ENCODE measurements at places on chromosomes 3 and 15.
A peak's percentile ranks its signal among the peaks of the same experiment; 100 is the strongest.

GRCh38 chr3:9769012-9769411, 735 bp downstream of the CAMK1 start:
- DNase-seq = no peak

DNA sequence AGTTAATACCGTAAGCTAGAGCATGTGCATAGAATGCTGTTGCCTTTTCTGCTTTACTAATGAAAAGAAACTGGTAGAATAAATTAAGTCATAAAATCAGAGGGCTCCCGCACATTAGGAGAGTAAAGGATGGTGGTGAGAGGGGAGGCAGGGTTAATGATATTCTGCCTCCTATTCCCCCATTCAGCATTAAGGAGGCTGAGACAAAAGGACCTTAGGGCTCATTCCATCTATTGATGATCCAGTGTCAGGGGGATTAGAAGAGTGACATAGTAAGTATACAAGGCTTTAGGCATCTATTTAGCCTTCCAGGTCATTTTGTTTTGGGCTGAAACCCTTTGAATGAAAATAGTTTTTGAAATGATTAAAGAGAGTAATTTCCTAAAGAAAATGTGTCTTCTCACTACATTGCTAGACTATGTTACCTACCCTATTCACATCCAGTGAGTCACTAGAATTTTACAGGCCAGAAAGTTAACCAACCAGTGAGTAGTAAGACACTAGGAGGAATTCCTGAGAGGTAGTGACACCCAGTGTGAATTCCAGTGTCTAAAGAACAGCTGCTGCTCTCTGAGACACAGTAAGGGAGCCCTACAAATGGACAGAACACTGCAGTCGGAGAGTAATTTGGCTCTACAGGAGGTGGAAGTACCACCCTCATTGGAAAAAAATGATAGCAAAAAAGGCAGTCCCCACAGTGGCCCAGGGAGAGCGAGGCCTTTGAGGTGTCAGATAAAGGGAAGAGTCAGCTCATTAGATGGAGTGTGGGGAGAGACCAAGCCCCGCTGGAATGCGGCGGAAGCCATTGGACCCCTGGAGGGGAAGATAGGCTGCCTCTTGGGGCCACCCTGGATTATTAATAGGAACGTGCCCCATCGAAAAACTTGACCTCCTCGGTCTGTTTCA, 67.6 kb downstream of the TUSC7 start:
- DNase-seq = no peak

DNA sequence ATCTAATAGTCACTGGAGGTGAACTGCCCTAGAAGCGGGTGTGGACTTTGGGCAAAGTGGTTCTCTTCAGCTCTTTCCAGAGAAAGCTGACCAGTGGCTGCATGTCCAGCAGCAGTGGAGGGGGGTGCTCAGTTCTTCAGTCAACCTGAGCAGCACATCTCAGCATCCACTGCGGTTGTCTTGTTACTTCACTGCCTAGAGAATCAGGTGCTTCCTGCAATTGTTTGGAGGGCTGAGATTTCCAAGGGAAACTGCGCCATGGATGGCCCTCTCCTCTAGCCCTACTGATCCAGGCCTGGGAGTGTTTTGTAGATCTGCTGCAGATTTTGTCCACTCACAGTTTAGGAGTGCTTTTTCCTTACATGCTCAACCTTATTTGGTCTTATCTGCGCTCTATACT, 65.6 kb upstream of the CFAP161 start:
- no peak for DNase-seq

- no peak for DNase-seq
Observed at GRCh38 chr3:33052671-33053070, 44.3 kb downstream of the GLB1 start.

DNA sequence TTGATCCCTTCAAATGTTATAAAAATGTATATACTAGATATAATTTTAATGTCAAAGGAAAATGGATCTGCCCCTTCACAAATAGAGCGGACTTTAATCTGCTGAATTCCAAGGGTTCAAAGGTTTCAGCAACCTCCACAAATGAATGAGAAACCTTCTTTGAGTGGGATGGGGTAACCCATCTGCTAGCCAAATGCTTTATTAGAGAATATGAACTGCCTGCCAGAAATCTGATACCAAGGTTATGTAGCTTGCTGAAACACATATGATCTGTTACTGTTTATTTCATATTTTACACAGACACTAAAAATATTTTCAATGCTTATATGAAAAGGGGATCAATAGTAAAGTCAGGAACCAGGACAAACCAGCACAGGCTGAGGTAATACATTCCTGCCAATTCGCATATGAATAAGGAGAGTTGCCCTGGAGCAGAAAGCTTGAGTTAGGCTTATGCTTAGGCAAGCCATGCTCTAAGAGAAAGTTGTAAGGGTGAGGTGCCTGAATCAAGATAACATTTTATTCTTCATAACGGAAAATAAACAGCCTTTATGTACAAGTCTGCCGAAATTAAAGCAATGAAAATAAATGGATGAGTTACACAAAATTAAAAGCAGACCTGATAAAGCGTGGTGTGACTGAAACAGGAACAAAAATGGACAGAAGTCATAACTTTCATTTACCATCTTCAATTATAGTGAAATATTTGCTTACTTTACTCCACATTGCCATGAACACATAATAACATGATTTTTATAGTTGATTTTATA, 26.5 kb downstream of the PLOD2 start:
- DNase-seq = no peak

DNA sequence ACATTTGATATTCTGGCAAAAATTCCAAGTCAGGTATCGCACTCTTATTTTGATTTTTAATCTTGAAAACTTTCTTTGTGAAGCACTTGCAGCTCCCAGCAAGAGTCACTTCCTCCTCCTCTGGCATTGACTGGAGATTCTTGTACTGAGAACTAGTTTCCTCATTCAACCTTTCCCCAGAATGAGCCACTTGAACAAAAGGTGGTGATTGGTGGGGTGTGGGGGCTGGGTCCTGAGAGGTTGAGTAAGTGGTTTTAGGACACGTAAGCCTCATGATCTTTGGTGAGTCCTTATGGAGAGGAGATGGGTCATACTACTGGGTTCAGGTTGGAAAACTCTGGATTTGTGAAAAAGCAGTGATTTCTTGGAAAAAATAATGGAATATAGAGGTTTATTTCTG, 32.3 kb upstream of the ONECUT1 start:
- no peak for DNase-seq

DNA sequence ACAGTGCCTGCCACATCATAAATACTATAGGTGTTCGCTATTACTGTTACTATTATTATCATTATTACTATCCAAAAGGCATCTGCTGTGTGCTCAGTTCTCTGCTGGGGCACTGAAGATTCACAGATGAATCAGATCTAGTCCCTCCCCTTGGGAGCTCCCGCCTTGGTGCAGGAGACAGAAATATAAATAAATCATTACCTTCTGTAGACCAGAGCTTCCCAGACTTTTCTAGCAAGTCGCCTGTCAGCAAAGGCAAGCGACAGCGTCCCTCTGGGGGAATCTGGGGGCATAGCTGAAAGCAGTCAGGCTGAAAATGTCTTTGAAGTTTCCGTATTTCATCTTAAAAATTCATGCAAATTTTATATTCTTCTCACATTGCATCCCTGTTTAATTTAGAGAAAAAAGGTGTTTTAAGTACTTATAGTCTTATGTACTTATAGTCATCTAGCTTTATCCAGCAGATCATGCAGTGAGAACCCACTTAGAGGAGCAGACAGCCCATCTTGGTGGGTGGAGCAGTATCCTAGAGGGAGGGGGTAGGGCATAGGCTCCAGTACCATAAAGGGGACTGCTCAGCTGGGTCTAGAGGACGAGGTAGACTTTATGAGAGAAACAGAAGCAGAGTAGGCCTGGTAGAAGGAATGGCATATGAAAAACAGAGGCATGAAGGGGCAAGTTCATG, 10.4 kb upstream of the BRPF1 start:
- DNase-seq = no peak

GRCh38 chr3:132822266-132822665, 100.1 kb upstream of the NPHP3 start:
- DNase-seq = no peak

- DNase-seq = no peak
Observed at GRCh38 chr3:17820704-17821103, 78.3 kb upstream of the TBC1D5 start.

DNA sequence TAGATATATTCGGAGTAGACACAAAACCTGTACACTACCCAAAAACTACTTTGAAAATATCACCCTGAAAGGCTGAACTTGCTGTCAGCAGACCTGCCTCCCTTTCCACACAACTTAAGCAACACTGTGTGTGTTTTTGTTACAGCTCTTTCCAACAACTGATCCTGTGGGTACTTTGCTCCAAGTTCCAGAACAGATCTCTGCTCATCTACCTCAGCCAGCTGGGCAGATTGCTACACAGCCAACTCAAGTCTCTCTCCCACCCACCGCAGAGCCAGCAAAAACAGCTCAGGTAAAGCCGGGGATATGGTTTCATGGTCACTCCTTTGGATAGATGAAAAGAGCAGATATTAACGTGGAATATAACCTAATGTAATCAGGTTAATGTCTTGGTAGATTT, 19.7 kb upstream of the SLC22A13 start:
- DNase-seq = no peak

GRCh38 chr3:136251511-136251910, 1.4 kb downstream of the PCCB start:
- no peak for DNase-seq

- DNase-seq = no peak
Observed at GRCh38 chr15:34010921-34011320, 28.1 kb downstream of the AVEN start.

DNA sequence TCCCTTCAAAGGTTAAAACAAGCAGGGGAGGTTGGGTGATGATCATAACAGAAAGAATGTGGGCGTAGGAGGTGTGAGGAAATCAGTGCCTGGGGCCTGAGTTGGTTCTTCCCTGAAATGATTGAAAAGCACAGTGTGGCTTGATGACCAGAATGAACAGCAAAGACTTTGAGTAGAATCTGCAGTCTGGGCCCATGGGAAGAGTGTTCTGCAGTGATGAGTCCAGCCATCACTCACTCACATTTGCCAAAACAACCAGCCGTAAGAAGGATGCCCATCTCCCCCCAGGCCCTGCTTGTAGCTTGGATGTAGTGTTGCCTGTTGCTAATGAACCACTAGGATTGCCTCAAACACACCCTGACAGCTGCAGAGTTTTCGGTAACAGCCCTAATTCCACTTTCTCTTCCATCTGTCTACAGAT, 67.9 kb downstream of the VGLL3 start:
- DNase-seq = no peak

- no peak for DNase-seq
Observed at GRCh38 chr3:53809764-53810400, 36.3 kb downstream of the CHDH start.

- no peak for DNase-seq
Observed at GRCh38 chr3:103923907-103924306, 1442.8 kb upstream of the ALCAM start.

- DNase-seq = no peak
Observed at GRCh38 chr3:188156056-188156455, 2.1 kb downstream of the LPP start.

- no peak for DNase-seq
Observed at GRCh38 chr3:172518929-172519640, 4.1 kb downstream of the TNFSF10 start.

- DNase-seq = no peak
Observed at GRCh38 chr3:125349556-125350165, 25.5 kb downstream of the ZNF148 start.

- no peak for DNase-seq
Observed at GRCh38 chr3:149560001-149560400, 85.5 kb downstream of the TM4SF4 start.

DNA sequence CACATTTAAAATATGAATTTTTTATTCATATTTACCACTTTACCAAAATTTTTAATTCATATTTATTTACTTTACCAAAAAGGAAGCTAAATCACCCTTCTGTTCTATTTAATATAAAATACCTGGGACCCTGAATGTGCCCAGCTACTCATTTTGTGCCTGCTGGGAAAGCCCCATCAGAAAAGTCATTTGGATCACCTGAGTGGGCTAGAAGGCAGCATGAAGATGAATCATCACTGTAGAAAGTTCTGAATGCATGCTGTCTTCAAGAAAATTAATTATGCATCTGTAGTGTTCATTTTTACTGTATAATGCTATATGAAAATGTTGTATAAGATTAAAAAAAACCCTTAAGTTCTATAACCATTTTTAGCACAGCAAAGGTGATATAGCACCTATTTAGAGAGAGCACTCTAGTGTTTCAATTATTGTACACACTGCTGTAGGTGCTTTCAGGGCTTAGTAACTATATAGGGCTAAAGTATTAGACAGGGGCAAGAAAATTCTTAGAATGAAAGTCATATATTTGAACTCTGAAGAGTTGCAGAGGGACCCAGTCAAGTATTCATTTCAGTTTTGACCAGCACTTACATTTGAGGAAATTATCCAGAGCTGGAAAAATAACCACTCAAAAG, 175.1 kb downstream of the NFKBIZ start:
- DNase-seq = no peak

GRCh38 chr3:122100591-122101463, 45.7 kb downstream of the CD86 start:
- DNase-seq = no peak

GRCh38 chr15:27119695-27120266, 148.8 kb downstream of the GABRG3 start:
- no peak for DNase-seq

- DNase-seq = no peak
Observed at GRCh38 chr3:17079933-17080332, 195.2 kb downstream of the PLCL2 start.

DNA sequence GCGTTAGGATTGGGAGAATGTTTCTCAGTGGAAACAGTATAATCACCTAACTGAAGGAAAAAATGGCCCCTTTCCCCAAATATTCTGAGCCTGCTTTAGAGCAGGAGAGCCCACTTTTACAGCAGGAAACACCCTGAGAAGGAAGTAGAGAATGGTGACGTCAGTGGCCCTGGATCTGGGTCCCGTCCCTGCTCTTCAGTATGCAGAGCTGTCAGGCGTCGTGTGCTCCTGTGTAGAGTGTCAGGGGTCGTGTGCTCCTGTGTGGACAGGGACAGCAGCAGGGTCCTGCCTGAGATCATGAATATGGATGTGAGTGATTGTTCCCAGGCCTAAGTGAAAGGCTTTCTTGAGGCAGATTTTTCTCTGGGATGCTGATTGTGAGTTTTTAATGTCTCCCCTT, 45.2 kb downstream of the CGNL1 start:
- DNase-seq = peak; percentile 41

GRCh38 chr3:52405601-52406110, 39.2 kb downstream of the SEMA3G start:
- DNase-seq = no peak

GRCh38 chr3:59800481-59800880, 750.7 kb upstream of the CFAP20DC start:
- no peak for DNase-seq

DNA sequence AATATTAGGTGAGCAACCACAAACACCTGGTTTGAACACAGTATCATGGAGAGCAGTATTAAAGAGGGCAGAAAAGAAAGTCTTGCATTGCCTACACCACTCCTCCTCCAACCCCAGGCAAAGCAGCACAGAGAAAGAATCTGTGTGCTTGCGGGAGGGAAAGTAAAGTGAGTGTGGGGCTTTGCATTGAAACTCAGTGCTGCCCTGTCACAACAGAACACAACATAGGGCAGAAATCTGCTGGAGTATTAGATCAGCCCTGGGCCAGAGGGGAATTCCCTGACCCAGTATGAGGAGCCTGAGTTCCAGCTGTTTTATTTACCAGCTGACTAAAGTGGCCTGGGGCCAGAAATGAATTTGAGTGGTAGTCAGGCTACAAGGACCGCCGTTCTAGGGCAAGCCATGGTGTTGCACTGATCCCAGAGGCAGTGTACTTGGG, 75.5 kb downstream of the SPATA16 start:
- no peak for DNase-seq

- DNase-seq = no peak
Observed at GRCh38 chr15:67746022-67746421, 79.3 kb upstream of the SKOR1 start.
